ENCODE measurements at places on chromosomes 3 and 15.

GRCh38 chr3:145604851-145605250 lies 556.1 kb downstream of the PLOD2 start:
- DNase-seq, result no peak

DNA sequence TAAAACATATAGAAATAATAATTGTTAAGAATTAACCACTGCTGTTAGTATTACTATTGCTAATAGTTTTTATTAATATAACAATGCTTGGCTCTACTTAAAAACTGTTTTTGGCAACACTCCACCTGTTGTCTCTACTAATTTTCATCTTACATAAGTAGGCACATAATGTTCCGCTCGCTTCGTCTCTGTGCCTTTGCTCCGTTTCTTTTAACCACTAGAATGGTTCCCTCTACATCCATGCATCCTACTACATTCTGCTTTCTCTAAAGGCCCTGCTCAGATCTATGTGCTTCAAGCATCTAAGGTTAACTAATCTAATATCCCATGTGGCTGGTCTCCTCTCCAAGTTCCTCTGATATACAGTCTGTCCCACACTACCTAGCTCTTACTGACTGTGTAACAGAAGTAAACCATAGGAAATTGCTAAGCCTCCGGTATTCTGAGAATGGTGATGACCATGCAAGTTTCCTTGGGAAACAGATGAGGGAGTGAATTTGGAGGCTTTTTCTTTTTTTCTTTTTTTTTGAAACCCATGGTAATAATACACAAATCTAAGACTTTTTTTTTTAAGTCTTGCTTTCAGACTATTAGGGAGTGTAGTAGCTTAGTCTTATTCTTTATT lies 138.3 kb downstream of the P3H2 start:
- no peak for DNase-seq

GRCh38 chr3:49415931-49416601 lies 3.8 kb downstream of the TCTA start:
- DNase-seq, result no peak

DNA sequence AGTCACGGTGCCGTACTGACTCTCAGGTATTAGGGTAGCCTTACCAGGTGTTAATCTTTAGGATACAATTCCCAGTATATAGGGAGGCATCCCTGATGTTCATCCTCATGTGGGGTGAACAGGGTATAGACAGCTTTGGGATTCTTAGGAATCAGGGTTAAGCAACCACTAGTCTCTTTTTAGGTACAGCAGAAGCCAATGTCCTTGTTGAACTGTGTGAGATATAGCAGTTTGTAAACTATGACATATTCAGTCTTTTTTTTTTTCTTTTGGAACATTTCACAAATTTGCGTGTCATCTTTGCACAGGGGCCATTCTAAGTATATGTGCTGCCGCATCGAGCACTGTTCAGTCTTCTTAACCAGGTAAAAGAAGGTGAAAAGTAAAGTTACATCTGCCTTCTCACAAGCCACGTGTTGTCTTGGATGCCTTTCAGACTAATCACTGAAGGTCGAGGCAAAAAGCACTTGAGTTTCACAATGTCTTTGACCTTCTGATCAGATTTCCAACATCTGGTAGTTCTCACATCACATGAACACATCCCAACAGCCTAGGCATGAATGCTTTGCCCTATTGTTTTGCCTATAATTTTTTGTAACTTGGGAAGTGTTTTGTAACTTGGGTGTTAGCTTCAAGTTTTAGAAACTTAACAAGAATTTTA lies 17.2 kb downstream of the TSEN2 start:
- DNase-seq, result no peak

GRCh38 chr3:3189102-3189727 lies 9.7 kb upstream of the CRBN start:
- DNase-seq, result no peak

- no peak for DNase-seq
Measured at GRCh38 chr3:23950293-23950692, 5.2 kb downstream of the NR1D2 start.

GRCh38 chr3:42894698-42895579 lies 11.0 kb upstream of the ZNF662 start:
- DNase-seq, result no peak

- DNase-seq, result no peak
Measured at GRCh38 chr3:184937611-184938010, 125.6 kb downstream of the VPS8 start.

- DNase-seq, result no peak
Measured at GRCh38 chr15:100125401-100126191, 216.2 kb downstream of the ADAMTS17 start.

- no peak for DNase-seq
Measured at GRCh38 chr3:58258392-58259055, 20.9 kb downstream of the ABHD6 start.

- no peak for DNase-seq
Measured at GRCh38 chr15:100728371-100729201, 126.2 kb downstream of the ASB7 start.

GRCh38 chr3:54982807-54983206 lies 54.9 kb upstream of the LRTM1 start:
- DNase-seq, result no peak

DNA sequence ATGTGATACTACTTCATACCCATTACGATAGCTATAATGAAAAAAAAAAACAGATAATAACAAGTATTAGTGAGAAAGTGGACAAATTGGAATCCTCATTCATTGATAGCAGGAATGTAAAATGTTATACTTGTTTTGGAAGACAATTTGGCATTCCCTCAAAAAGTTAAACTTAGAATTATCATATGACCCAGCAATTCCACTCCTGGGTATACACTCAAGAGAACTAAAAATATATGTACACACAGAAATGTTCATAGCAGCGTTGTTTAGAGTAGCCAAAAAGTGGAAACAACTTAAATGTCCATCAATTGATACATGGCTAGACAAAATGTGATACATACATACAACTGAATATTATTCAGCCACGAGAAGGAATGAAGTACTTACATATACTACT lies 69.9 kb downstream of the PRICKLE2 start:
- DNase-seq, result no peak

DNA sequence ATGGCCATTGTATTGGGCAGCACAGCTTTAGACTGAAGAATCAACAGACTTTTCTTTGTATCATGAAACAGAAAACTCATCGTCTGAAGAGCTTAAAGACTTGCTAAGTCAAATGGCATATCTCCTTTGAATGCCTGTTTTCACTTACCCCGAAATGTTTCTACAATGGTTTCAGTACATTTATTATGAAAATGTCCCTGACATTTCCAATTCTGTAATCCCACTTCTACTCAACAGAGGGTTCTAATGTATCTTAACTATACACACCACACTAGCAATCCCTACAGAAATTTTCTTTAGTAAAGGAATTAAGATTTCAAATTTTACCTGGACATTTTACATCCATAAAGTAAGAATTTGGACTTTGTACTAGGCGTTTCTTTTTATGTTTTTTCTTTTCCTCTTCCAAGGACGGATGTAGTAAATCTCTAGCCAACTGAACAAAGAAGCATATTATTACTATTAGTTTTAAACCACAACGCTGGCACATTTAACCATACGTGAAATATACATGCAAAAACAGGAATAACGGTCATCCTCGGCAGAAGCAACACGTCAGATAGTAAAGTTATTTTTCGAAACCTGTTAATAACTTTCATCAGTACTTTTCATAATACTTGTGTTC lies 1.1 kb downstream of the RPS27L start:
- DNase-seq, result no peak

- no peak for DNase-seq
Measured at GRCh38 chr3:127801731-127802313, 20.5 kb downstream of the MGLL start.

- no peak for DNase-seq
Measured at GRCh38 chr3:14550651-14551611, 10.8 kb upstream of the GRIP2 start.

GRCh38 chr15:45112143-45112590 lies 1.8 kb downstream of the DUOX2 start:
- DNase-seq, result no peak

DNA sequence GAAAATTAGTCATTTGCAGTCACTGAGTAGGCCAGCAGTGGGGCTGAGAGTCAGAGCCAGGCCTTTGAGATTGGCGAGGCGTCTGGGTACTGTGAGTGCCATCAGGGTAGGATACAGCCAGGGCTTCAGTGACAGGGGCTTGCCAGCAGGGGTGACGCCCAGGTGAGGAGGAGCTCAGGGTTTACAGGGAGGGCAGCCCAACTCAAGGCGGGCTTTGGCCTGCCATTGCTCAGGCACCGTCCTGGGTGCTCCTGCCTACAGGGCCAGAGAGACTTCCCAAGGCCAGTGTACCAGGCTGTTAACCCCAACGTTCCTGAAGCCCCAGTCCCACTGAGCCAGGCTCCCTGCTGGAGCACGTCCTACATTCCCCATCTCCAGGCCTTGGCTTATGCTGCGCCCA lies 152.0 kb downstream of the FBLN2 start:
- DNase-seq, result no peak

- no peak for DNase-seq
Measured at GRCh38 chr3:12182687-12183441, 24.2 kb upstream of the TIMP4 start.

GRCh38 chr3:188360364-188360881 lies 206.5 kb downstream of the LPP start:
- DNase-seq, result no peak

GRCh38 chr15:39250001-39250400 lies 330.9 kb upstream of the THBS1 start:
- no peak for DNase-seq

DNA sequence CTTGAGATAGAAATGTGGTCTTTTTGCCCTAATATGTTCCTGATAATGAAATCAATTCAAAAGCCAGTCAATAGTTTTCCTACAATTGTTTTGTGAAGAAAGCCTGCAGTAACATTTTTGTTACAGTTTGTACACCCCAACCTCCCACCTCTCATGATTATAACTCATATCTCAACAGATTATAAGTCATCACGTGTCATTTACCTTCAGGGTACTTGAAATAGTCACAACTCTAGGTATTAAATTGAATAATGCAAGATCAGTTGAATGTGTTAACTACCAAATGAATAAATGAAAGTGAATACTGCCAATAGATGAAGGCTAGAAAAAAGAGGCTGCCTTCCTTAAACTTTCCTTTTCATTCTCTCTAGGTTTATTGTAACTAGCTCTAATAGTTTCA lies 32.9 kb upstream of the CTDSPL2 start:
- DNase-seq, result no peak

DNA sequence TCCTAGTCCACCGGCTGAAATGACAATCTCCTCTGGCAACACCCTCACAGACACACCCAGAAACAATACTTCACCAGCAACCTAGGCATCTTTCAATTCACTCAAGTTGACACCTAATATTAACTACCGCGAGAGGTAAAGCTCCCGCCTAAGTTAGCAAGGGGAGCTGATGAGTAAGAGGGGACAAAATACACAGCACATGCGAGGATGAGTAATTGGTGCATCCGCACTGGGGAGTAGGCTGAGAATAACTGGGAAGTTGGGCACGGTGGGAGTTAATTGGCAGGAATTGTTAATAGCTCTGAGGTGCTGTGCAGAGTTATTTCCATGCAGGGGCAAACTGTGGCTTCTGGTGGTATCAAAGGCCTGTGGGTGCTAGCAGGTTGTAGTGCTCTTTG lies 14.5 kb upstream of the PLD1 start:
- DNase-seq, result peak; percentile 63

GRCh38 chr3:142778541-142778940 lies 54.7 kb downstream of the TRPC1 start:
- DNase-seq, result no peak

GRCh38 chr15:80932989-80933388 lies 56.6 kb downstream of the MESD start:
- no peak for DNase-seq

GRCh38 chr3:17631609-17632008 lies 110.8 kb downstream of the TBC1D5 start:
- DNase-seq, result no peak

- DNase-seq, result no peak
Measured at GRCh38 chr3:174100744-174101143, 703.2 kb downstream of the NLGN1 start.

DNA sequence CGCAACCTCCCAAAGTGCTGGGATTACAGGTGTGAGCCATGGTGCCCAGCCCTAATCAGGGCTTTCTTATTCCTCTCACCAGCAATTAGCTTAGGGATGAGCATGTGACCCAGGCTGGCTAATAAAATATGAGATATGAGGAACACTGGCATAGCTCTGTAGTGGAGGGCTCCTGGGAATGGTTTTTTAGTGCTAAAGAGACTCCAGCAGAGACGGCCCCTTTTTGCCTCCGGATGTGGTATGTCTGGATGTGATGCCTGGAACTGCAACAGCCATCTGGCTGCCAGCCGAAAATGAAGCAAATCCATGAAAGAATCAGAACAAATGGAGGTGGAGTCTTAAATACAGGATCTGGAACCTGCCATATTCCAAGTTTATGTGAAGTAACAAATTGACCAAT lies 69.1 kb upstream of the MAGI1 start:
- DNase-seq, result no peak

GRCh38 chr3:48847504-48848423 lies at the start of gene PRKAR2A:
PRKAR2A (minus strand) TSS chr3:48847874; CDS start chr3:48847596, 278 bp downstream.
- DNase-seq, result peak; percentile 85

DNA sequence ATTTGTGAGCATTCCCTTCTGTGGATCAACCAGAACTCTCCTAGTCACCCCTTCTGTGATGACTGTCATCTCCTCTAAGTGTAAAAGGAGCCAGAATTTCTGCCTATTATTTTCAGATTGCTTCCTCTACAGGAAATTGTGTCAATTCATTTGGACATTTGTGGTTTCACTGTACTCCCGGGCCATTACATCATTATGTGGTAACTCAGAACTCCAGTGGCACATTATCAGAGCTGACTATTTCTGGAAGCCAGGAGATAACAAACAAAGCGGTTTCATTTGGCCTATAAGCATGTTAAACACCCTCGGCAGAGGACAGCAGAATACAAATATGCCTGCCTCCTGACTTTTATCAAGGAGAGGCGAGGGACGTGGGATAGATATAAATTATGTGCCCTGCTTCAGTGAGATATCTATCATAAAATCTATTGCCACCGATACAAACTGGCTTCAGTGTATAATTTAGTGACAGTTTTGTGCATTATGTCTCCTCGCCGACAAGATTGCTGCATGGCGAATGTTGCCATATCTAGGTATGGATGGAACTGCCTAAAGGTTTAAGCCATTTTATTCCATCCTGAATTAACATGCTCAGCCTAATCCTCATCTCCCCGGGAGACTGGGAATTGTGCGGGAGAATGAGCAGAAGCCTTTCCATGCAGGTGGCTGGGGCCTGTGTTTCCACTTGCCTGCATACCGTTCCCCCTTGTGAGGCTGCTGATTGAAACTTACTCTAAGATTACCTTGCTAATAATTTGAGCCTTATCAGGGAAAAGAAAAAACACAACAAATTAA lies 193.4 kb upstream of the SEMA6D start:
- no peak for DNase-seq

DNA sequence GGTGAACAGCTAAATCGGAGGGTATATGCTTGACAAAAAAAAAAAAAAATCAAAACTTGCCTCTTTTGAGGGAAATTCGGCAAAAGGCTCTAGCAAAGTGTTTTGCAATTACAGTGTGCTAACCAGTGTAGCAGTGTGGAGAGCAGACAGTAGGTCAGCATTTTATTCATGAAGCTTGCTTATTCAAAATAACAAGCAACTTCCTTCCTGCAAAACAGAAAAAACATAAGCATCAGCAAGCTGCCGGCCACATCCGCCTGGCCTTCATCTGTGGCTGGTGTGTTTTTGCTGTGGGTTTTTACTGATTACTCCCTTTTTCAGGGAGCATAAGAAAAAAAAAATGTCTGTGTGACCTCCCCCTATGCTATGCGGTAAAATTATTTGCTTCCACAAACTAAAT lies 434.1 kb downstream of the OCA2 start:
- no peak for DNase-seq

GRCh38 chr15:73550190-73550589 lies 83.0 kb downstream of the NPTN start:
- no peak for DNase-seq

GRCh38 chr3:123521179-123521969 lies 63.5 kb downstream of the HACD2 start:
- no peak for DNase-seq
